SK-MEL-5 (cell line): ENCODE measurements at places on chromosomes 1 and 21. TPM values are rescaled to one million over a fixed set of nuclear protein-coding genes. Genes with fewer than 3 reads are reported as not detected.

DNA sequence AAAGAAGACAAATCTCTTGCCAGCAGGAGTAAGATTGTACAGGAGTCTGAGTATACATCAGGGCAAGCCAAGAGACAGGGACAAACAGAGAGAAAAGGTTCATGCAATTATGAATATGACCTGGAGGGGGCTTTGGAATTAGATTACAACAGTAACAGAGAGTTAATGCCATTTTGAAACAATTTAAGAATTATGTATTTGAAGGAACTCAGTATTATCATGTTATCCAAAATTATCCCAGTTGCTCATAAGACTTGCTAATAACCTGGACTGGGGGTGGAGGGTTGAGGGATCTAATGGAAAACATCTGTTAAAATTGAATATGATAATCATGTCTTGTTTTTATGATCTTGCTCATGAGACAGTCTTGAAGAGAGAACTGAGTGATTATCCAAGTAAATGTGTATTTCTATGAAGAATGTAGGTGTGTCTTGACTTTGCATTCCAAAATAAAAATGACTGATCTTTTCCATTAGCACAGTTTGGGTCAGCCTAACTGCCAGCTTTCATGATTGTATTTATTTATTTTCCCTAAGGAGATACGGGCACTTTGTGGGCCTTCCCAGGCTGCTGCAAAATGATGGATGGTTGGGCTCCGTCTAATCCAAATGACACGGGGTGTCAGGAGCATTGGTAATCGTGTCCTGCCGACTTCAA lies 117.7 kb downstream of the ERG start:
- peak; percentile 18 for DNase-seq

GRCh38 chr21:27572696-27573095 lies 605.8 kb upstream of the ADAMTS5 start:
- DNase-seq = peak; percentile 10

DNA sequence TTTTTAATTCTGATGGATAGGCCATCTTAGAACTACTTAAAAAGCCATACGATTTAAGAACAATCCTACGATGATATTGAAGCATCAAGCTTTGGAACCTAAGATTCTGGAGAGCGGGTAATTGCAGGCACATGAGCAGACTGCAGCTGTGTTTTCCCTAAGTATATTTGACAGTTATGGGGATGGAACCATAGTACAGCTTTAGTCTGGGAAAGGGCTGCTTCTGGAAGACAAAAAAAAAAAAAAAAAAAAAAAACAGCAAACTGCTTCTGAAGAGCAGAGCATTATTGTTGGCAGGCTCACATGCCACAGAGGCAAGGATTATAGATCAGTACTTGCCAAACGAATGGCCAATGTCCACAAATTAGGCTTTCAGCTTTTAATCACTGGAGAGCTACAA lies 1618.7 kb downstream of the AMY1C start:
- DNase-seq = no peak

DNA sequence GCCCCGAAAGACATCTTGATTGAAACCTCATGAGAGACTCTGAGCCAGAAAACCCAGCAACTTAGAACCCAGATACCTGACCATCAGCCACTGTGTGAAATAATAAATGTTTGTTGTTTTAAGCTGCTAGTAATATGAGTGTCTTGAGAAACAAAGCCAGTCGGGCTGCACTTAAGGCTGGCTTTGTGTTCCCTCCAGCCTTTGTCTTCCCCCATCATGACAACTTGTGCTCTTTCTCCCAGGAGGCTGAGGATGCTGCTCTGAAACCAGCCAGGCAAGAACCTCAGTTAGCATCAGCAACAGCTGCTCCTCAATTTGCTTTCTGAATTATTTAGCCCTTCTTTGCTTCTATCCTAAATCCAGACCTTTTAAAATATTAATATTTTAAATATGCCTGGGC lies 78.2 kb downstream of the SLC16A1 start:
- DNase-seq = no peak

DNA sequence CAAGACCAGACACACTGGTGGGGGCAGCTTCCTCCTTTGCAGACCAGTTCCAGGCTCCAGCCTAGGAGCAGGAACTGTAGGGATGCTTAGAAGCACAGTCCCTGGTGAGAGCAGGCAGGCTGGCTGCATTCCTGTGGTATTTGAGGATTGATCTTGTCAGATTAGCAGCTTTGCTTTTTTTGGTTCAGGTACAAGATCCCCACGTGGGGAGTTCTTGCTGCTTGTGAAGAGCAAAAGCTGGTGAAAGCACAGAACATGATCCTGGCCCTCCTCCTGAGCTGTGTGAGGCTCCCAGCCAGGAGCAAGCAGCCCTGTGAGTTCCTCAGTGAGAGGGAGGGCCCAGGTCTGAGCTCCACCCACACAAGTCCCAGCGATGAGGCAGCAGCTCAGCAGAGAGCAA lies 75.3 kb upstream of the ARTN start:
- DNase-seq = no peak

- no peak for DNase-seq
Measured at GRCh38 chr1:155254714-155255242, 505 bp downstream of the ENTREP3 start.

DNA sequence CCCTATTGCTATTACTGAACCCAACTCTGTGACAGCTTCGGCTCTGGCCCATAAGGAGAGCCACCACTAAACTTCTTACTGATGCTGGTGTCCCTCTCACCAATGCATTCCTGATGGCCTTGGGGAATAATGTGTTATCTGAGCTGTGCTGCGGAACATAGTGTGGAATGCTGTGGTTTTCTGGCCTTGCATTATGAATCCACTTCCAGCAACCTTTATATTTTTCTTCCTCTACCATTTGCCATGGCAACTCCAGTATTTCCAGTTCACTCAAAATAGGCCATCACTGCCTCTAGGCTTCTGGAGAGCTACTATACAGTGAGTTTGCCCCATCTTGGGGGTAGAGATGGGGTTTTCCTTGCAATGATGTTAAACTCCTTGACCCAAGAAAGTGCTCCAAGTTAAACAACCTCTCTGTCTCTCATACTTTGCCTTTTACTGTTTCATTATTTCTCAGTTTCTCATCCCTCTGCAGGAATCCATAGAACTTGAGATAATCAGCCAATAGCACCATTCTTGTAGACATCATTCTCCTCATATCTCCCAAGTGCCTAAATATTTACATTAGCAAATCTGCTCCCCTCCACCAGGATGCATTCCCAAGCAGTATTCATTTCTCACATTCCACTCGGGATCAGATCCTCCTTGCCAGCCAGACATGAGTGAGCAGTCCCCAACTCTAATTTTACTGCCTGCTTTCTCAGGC lies 11.1 kb upstream of the RAVER2 start:
- no peak for DNase-seq

DNA sequence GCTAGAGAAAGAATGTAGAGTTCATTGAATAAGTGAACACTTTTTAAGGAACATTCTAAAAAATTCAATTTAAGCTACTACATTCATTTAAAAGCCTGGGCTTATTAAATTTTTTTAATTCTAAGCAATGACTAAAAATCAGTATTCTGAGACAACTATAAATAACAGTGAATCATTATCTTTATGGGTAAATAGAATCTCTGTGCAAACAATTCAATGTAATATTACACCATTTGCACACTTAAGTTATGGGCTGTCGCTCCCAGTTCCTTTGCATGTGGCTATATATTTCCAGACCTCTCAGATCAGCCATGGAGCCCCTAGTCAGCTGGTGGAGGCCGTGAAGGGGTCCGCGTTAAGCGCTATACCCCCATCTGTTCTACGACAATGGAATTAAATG lies 65.1 kb downstream of the KCNK1 start:
- DNase-seq = no peak

DNA sequence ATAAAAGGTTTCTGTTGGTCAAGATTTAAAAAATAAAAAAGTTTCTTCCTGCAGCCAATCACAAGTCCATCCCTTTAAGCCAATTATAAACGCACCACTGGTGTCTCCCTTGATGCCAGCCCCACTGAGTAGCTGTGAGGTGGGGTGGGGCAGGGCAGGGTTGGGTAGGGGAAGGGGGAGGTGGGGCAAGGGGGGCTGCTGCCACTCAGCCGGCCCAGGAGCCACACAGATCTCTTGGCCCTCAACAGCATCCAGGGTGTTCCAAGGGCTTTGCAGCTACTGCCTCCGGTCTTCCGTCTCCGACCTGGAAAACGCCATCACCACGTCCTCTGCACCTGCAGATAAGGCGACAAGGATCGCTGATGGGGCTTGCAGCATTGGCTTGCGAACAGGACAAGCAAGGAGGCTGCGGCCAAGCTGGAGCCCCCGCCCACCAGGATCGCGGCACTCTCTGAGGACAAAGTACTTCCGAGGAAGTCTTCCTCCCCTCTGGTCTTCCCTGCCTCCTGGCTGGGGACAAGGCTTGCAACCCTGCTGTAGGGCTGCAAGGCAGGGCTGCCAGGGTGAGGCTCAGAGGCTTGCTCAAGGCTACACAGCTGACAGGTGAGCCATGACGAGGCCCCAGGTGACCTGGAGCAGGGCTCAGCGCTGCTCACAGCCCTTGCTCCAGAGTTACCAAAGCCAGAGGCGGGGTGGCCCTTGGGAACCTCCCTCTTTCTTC lies 26.8 kb upstream of the CLSTN1 start:
- DNase-seq = no peak

- no peak for DNase-seq
Measured at GRCh38 chr1:94883691-94884090, 43.2 kb downstream of the CNN3 start.

DNA sequence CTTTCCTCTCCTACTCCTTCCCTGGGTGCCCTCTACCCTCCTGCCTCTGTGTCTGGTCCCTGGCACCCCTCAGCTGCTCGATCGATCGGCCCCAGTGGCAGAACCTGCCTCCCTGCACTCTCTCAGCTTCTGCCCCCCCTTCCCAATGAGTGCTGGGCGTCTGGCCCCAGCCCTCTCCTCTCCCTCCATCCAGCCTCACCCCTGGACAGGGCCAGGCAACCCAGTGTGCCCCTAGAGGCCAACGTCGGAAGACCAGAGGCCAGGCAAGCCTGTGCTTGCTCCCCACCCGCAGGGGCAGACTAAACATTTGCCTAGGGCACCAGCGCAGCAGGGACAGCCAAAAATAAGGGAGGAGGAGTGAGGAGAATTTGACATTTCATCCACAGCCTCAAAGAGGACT lies 43.5 kb downstream of the LGR6 start:
- peak; percentile 74 for DNase-seq

DNA sequence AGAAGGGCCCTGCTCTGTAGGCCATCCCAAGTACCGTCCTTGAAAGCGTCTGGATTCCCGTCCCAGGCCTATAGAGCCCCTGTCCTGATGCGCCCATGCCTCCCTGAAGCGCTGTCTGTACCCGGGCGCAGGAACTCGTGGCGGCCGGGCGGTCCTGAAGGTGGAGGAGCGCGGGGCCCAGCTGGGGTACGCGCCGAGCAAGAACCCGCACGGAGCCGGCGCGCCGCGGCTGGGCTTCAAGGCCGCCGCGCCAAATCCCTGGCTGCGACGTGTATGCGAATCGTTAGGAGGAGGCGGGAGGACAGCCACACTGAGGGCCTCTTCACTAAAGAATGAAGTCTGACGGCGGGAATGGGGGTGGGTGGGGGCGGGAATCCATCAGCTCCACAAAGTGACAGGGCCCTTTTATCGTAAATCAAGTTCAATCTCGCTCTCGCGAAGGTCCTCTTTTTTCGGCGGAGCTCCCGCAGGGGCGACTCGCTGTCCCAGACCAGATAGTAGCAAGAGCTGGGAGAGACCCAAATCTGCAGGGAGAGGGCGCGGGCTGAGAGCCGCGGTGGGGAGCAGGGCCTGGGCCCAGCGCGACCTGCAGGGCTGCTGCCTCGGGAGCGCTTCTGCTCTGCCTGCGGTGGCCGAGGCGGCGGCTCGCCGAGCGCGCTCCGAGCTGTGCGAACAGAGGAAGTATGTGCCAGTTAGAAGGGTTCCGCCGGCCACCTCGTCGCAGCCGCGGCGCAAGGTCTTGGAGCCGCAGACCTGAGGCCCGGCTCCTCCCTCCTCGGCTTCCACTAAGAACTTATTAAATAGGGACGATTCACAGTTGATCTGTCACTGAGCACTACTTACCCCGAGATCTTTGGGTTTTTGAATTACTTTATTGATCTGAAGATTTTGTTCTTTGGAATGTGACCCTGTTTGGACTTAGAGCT lies 10.4 kb downstream of the BARHL2 start:
- no peak for DNase-seq

- DNase-seq = no peak
Measured at GRCh38 chr1:15622712-15623373, 5.6 kb downstream of the DDI2 start.

DNA sequence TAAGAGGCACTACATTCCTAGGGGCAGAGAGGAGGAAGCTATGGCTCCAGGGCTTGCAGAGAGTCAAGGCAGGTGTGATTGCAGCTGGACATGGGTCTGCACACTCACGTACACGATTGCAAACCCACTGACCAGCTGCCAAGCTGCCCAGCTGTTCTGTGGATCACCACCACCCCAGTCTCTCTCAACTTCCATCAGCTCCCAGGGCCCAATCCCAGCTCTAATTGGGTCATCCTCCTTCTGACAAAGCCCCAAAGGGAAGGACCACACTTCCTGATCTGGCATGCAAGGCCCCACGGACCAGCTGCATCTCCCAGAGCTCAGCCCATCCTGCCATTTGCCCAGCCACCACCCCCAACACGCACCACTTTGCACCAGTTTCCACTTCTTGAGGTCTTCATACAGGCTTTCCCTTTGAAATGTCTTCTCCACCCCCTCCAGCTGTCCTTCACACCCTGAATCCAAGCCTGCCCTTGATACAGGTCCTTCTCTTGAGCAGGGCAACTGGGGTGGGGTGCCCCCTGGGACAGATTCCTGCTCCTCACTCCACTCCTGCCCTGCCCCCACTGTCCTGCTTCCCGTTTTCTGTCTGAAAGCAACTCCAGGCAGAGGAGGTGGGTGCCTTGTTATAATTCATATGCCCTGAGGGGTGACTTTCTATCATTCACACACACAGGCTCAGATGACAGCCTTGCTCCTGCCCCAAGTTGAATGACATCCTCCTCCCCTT lies 179.4 kb upstream of the EDN2 start:
- no peak for DNase-seq

MPZL1 gene
- 104 and 123 TPM in 2 replicates for total RNA-seq

RNU1-3 gene
- under 0.01 TPM in 1 of 2 replicates, not detected in the other for total RNA-seq

NEGR1 gene
- total RNA-seq = not detected in 2 replicates

DMBX1 gene
- total RNA-seq = 0.03 TPM in 1 of 2 replicates, not detected in the other

SLC2A5 gene
- total RNA-seq = 0.11 TPM in 2 replicates

AMY2A gene
- not detected in 2 replicates for total RNA-seq

ROR1 gene
- 2.6 and 2.8 TPM in 2 replicates for total RNA-seq

RAD54L gene
- 3.3 TPM in 2 replicates for total RNA-seq

RWDD3 gene
- 19.9 and 24.8 TPM in 2 replicates for total RNA-seq
